NCI-H82 (cell line): ENCODE measurements at places on chromosomes 4 and X.

DNA sequence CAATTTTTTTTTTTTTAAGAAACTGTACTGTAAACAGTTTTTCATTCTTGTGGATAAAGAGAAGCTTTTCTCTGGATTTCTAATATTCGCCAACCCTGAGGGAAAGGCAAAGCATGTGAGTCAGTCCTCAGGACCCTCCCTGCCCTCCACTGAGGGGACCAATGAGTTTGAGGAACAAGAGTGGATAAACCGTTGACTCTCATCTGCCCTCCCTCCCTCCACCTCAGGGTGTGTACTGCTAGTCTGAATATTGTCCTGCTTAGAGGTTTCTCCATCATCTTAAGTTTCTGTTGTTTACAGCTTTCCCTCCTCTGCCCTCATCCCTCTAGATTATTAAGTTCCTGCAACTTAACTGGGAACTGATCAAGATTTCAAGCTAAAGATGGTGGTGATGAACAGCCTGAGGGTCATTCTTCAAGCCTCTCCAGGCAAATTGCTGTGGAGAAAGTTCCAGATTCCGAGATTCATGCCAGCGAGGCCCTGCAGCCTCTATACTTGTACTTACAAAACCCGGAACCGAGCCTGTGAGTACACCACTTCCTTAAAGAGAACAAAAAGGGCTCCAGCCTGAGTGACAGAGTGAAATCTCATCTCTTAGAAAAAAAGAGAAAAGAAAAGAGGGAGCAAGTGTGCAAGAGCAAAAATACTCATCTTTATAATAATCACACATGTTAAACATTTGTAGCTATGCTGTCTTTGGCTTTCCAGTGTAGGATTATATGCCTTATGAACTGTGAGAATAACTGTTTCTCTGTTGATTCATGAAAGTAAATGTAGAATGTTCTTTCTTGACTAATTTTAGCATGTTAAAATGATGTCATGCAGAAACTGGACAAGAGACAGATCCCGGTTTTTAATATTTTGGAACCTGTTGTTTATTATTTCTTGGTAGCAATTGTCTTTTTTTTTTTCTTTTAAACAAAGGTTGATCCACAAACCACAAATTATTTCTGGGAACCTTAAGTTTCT lies 11.9 kb downstream of the CA5B start:
- no peak for DNase-seq

GRCh38 chrX:24563291-24564010 lies 83.7 kb downstream of the PCYT1B start:
- peak; percentile 97 for DNase-seq

DNA sequence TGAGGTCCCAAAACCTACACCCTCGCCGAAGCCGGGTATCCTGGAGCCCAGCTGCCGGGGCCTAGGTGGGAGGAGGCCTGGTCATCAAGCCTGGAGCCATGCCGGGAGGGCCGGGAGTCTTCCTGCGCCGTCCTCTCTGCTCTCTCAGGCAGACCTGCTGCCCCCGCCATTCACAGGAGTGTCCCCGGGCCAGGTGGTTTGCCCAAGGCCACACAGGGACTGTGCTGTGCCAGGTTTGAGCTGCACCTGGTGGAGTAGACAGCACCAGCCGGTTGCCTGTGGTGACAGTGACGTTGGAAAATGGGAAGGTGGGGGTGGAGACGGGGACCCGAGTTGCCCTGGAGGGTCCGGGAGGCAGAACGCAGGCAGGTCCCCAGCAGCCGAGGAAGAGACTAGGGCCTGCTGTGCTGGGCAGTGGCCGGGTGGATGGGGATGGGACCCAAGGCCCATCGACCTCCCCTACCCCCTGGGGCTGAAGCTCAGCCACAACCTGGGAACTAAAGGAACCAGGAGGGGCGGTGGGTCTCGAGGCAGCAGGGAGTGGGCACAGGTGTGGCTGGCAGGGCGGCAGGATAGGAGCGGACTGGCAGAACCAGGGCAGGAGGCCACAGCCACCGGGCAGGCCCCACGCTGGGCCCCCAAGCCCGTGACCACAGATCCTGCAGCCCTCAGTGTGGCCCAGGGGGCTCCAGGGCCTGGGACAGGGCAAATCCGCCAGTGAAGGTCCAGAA lies 9.5 kb downstream of the DOK7 start:
- no peak for DNase-seq

GRCh38 chrX:3415011-3415410 lies 68.6 kb upstream of the MXRA5 start:
- no peak for DNase-seq

DNA sequence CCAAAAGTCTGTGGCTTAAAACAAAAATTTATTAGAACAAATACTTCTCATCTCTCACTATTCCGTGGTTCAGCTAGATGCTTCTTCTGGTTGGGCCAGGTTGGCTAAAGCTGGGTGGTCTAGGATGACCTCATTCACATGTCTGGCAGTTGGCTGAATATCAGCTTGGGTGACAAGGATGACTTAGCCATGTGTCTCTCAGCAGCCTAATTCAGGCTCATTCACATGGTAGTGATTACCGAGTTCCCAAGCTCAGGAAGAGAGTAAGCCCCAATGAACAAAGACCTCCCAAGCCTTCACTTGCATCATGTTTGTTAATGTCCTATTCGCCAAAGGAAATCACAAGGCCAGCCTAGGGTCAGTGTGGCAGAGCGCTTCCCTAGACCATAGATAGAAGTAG lies 119.4 kb downstream of the FANCB start:
- DNase-seq, result no peak

DNA sequence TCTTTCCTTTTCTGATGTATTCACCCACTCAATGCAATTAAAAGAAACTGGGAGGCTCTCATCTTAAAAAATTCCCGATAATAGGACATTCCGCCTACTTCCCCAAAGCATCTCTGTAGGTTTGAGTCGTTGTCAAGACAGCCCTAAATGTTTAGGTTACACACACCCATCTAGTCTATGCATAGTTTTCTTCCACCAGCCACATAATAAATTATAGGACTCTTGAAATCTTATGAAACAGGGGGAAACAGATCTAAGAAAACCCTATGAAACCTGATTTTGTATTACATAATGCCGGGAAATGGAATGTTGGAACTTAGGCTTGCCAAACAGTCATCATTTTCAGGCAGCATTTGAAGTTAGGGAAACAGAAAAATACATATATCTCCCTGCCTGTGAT lies 150.0 kb downstream of the PRKX start:
- no peak for DNase-seq

DNA sequence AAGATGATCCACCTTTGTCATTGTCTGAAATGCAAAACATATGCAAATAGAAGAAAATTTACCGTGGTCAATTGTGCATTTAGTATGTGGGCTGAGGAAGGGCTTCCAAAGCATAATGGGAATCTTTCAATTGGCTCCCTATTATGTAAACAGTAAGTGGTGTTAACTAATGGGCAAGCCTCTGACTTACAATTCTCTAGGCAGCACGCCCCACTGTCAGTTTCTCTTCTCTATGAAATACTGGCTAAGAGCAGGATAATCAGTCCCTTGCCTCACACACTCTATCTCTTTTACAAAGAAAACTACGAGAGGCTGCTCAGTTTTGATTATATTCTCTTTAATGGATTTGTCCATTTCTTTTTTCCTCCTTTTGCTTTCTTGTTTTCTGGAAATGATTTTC lies 1272.6 kb downstream of the PCDH19 start:
- DNase-seq, result no peak

DNA sequence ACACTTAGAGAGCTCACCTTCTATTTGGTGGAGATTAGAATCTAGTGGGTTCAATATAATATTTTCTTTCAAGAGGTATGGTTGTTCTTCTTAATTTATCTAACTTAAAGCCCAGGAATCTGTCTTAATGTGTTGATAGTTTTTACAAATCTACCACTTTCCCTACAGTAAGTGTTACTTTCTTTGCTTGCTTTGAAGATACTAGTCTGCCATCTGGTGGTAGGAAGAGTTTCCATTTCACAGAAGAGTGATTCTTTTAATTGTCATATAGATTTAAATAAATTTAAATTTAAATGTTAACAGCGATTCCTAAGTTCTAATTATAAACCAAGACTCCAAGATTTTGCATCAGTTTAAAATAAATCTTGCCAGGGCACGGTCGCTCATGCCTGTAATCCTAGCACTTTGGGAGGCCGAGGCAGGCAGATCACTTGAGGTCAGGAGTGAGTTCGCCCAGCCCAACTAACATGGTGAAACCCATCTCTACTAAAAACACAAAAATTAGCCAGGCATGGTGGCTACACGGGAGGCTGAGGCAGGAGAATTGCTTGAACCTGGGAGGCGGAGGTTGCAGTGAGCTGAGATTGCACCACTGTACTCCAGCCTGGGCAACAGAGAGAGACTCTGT lies 43.5 kb downstream of the NUDT9 start:
- peak; percentile 41 for DNase-seq

DNA sequence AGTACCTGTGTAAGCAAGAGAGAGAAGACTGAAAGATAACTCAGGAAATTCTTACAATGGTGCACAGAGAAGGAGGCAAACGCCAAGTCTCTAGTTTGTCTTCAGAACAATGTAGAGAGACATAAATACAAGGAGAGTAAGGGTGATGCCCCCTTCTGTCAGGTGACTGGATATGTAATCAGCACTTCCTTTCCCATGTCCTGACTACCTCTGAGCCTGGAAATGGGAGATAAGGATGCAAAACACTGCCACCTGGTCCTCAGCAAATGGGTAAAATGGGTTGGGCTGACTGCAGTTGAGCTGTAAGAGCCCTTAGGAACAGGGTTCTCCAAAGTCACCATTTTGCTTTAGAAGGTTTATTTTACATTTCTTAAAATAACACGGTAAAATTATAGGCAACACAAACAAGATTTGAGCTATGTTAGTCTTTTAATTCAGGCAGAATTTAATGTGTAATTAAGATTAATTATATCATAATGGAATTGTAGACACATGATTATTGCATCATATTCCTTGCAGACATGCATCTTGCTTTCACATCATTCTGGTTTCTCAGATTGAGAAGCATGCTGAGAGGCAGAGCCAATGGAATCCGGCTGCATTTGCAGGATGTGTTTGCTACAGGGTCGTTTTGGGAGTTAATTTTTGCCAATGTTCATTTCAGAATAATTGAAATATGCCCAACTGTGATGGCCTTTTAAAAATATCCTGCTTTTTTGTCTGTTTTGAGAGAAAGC lies 37.2 kb upstream of the ARX start:
- DNase-seq, result no peak

DNA sequence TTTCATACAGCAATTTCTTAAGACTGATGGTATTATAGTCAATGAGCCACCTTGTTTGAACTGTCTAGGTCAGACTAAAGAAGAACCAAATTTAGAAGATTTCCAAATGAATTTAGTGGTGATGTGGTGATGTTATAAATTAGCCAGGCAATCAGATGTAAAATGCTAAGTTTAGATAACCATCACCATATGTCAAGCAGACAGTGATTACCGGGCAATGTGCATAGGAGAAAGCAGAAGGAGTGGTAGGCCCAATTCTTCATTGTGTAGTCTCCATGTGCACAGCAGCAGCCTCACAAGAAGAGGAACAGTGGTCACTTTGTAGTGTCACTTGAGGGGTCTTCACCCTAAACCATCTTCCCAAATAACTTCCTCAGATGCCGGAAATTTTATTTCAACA lies 198.8 kb downstream of the ANTXR2 start:
- no peak for DNase-seq

DNA sequence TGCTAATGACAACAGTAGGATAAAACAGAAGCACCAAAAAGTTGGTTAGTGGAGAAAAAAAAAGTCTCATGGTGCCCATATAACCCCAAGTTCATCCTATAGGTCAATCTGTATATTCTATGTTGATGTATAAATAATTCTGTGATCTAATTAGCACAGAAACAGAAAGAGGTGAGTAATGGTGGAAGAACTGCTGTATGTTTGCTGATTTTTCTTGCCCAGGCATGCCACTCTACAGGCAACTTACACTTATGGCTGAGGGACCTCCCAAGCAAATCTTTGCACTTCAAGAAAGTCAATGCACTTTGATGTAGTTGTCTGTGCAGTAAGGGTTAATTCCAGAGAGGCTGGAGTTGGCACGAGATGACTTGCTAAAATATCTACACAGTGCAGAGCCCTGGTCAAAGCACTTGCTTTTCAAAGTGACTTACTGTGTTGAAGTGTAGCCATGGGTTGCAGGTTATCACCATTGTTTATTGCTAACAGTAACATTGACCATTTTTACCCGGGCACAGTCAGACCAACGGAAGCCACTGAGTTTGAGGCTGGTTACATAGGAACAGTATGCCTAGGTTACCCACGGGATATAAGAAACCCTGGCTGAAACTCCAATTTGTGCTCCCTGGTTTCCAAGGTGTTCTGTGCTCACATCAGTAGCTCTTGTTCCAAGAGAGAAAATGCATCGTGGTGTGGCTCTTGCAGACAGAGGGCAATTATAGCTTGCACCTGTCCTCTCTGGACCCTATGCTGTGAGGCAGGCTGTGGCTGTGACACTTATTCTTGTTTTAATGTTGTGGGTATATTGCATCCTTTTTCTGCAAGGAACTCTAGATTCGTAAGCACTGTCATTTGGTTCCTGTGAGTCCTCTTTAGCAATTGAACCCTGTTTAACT lies 141.3 kb upstream of the FTHL17 start:
- no peak for DNase-seq

- no peak for DNase-seq
These were observed 5.0 kb downstream of the BMP2K start for GRCh38 chr4:78781139-78781538.
